Right atrium auricular region (tissue), 2 donors: ENCODE measurements at places on chromosomes 6 and 20. TPM values are rescaled to one million over a fixed set of nuclear protein-coding genes. Genes with fewer than 3 reads are reported as not detected.

DNA sequence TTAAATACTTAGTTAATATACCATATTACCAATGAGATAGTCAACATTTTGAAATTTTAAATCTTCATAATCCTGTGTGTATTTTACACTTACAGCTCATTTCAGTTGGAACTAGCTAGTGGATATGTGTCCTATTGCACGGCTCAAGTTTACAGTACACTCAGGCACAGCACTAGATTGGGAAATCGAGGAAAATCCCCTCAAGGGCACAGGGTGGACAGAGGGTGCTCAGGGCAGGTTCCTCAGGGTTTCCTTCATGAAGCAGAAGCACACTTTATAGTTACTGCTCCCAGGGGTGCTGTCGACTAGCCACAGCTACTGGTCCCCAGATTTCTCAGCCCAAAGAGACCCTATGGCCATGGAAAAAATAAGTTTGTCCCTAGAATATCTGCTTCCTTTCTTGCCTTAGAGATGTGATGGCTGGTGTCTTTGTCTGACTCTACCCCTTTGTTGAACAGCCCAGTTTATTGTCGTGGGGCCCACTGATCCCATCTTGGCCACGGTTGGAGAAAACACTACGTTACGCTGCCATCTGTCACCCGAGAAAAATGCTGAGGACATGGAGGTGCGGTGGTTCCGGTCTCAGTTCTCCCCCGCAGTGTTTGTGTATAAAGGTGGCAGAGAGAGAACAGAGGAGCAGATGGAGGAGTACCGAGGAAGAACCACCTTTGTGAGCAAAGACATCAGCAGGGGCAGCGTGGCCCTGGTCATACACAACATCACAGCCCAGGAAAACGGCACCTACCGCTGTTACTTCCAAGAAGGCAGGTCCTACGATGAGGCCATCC, 1.5 kb downstream of the BTN2A1 start:
- no peak for DNase-seq

GRCh38 chr6:97870273-97870672, 587.3 kb upstream of the MMS22L start:
- DNase-seq = no peak

DNA sequence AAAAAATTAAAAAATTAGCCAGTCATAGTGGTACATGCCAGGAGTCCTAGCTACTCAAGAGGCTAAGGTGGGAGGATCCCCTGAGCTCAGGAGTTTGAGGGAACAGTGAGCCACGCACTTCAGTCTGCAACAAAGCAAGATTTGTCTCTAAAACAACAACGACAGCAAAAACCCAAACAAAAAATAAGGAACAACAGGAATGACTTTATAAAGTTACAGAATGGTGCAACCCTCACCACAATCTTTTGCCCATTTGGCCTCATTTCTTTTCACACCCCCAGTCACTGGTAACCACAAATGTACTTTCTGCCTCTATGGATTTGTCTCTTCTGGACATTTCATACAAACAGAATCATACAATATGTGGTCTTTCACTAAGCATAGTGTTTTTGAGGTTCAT, 16.7 kb upstream of the ZFAND3 start:
- no peak for DNase-seq

GRCh38 chr6:21893793-21894192, 300.2 kb downstream of the SOX4 start:
- DNase-seq = no peak

C6orf163 gene
- total RNA-seq = 1.5 TPM

SALL4 gene
- not detected for total RNA-seq

THEMIS gene
- 0.56 TPM for total RNA-seq

HDGFL1 gene
- total RNA-seq = not detected

RFX6 gene
- not detected for total RNA-seq
